ENCODE measurements at places on chromosomes 1 and 21.

GRCh38 chr1:72285074-72285425 is 2.7 kb upstream of the NEGR1 start:
- no peak for DNase-seq

DNA sequence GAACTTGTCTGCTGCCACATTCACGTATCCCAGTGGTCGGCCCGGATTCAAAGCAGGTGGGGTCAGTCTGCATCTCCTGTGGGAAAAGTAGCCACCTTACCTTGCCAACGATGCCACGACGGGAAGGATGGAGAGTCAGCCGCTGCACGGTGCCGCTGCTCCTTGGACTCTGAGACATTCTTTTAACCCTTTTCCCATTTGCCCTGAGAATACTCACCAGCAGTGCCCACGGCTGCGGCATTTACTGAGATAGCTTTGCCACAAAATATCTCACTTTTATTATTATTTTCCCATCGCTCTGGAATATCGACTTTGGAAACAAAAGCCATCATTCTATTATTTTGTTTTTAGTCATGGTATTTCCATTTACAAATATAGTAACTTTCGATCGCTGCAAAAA is 15.3 kb upstream of the TTC34 start:
- no peak for DNase-seq

GRCh38 chr1:1616045-1616790 is 918 bp downstream of the MIB2 start:
- DNase-seq = peak; percentile 27

DNA sequence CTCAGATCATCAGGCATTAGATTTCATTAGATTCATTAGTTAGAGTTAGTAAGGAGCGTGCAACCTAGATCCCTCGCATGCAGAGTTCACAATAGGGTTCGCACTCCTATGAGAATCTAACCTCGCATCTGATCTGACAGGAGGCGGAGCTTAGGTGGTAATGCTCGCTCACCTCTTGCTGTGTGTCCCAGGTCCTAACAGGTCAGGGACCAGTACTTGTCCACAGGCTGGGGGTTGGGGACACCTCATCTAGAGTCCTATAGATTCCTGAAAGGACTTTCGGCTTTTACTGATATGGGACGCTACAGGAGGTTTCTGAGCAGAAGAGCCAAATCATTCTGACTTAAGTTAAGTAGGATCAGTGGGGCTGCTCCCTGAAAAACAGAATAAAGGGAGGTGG is 91.4 kb downstream of the AKT3 start:
- DNase-seq = peak; percentile 34

All from H9 (cell line).